NCI-H226 (cell line): ENCODE measurements at places on chromosomes 3 and 15.

DNA sequence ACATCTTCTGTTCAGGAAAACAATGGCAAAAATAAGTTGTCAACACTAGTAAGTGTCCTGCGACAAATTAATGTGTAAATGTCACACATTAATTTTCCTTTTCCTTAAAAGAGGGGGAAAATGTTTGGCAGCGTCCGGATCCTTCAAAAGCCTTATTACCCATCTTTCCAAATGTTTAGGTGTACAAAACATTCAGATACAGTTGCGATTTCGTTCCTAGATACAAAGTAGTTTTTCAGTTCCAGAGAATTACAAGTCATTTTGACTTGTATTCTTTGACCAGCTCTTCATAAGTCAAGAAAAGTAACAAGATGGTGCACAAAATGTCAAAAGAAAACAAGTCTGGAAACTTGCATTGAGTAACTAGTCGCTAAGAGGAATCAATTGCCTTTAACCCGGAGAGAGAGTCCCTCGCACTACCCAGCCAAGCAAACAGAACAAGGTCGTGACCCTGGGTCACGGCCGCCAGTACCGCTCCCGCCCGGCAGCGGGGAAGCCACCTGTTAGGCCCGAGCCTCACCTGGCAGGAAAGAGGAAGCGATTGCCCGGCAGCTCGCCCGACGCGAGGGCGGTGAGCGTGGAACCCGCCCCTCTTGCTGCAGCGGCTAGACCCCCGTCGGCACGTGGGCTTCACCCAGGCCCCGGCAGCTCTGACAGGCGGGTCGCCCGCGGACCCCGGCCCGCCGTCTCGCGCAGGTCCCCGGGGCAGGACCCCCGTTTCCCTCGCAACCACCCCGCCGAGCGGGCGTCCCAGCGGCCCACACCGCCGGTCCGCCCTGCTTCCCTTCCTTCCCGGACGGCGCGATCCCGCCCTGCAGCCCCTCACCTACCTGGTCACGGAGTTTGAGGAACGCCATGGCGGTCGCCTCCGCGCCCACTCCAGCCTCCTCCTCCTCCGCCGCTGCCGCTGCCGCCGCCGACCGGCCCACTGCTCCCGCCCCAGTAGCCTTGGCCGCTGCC is 61.0 kb upstream of the ANKRD28 start:
- DNase-seq: no peak

- DNase-seq: peak; percentile 97
Observed at GRCh38 chr15:81026836-81027599, 26.3 kb downstream of the TLNRD1 start.

DNA sequence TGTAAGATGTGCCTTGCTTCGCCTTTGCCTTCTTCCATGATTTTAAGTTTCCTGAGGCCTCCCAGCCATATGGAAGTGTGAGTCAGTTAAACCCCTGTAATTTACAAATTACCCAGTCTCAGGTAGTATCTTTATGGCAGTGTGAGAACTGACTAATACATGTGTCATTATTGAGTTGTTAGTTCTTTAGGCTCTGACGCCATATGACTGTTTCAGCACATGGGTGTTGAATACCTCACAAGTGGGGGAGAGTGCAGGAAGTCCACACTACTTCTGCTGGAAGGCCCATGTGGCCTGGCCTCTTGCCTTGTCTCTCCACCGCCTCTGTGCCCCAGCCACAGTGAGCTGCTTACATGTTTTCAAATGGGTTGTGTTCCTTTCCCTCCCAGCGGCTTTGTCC is 28.5 kb downstream of the MFSD1 start:
- peak; percentile 45 for DNase-seq

DNA sequence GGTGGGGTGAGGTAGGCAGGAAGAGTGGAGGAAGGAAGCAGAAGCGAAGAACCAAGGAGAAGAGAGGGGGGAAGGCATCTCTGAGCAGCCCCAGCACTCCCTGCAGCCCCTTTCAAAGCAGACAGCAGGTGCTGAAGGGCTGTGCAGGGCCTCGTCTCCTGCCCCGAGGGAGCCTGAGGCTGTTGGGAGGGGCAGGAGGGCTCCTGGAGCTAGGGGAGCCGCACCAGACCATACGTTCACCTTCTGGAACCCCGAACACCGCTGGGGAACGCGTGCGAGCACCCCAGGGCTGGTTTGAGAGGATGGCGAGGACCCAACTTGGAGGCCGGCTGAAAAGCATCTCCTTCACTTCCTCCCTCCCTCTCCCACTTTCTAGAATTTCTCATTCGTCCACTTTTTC is 259.8 kb downstream of the FAM43A start:
- no peak for DNase-seq

- no peak for DNase-seq
Observed at GRCh38 chr3:40264451-40264850, 45.1 kb upstream of the EIF1B start.

DNA sequence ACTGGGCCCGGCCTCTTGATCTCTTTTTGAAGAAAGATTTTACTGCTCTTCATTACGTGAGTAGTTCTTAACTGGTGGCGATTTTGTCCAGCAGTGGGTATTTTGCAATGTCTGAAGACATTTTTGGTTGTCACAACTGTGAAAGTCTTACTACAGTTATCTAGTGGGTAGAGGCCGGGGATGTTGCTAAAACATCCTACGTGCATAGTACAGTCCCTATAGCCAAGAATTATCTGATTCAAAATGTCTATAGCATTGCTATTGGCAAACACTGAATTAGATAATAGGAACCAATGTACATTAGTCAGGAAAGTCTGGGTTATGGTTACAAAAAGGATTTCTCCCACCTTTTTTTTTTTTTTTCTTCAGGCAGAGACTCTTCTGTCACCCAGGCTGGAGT is 38.1 kb downstream of the FOXL2 start:
- no peak for DNase-seq

GRCh38 chr3:34207002-34207401 is 408.6 kb downstream of the PDCD6IP start:
- DNase-seq: peak; percentile 82

GRCh38 chr3:45555666-45556065 is 38.9 kb upstream of the LIMD1 start:
- DNase-seq: no peak
